Activated CD4-positive, alpha-beta T cell treated with anti-CD3 and anti-CD28 coated beads for 4 hours (primary cell): ENCODE measurements at places on chromosomes 4 and X.

DNA sequence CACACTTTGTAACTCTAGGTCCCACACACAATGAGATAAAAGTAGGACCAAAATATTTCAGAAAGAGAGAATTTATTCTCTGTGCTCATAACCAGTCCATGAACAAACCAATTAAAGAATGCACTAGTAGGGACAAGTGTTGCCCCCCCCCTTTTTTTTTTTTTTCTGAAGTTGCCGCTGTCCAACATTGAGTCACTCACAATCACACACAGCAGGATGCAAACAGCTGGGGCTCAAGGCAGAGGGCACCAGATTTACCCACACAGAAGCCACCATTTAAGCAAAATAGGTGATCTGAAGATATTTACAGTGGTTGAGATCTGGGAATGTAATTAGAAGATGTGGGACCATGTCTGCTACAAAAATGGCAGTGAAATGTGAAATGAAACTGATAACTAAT, 850.9 kb upstream of the SLIT2 start:
- DNase-seq: no peak

DNA sequence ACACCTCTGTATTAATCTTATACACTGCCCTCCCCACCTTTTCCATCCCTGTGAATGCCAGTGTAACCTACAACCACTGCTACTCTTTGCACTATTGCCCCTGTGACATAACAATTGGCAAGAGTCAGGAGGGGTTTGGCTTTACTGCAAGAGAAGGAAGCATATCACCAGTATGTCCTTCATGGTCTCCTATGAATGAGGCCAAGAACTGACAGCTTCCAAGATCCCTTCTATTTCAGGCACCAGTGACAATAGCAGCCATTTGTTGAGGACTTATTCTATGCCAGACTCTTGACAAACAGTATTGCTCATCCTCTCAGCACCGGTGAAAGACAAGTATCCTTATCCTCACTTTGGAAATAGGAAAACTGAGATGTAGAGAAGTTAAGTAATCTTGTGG, 363.9 kb downstream of the MID1IP1 start:
- DNase-seq: no peak

DNA sequence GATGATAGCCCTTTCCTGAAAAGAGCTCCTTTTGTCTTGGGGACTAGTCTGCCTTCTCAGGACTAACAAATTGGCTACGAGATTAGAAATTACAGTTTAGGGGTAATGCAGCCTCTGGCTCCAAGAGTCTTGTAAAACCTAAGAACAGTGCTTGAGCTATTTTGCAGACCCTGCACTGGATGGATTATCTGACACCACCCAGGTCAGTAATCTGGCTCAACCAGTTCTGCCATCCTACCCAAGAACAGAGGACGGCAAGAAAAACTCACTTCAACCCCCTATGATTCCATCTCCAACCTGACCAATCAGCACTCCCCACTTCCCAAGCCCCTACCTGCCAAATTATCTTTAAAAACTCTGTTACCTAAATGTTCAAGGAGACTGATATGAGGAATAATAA, 225.1 kb downstream of the FAM47A start:
- no peak for DNase-seq

- no peak for DNase-seq
Measured at GRCh38 chr4:7335344-7336066, 99.2 kb downstream of the PSAPL1 start.

- DNase-seq: no peak
Measured at GRCh38 chr4:58209551-58209950, 1099.4 kb upstream of the IGFBP7 start.

- no peak for DNase-seq
Measured at GRCh38 chr4:81314196-81314896, 99.3 kb upstream of the PRKG2 start.

- DNase-seq: no peak
Measured at GRCh38 chr4:152102436-152103000, 341.7 kb upstream of the GATB start.

DNA sequence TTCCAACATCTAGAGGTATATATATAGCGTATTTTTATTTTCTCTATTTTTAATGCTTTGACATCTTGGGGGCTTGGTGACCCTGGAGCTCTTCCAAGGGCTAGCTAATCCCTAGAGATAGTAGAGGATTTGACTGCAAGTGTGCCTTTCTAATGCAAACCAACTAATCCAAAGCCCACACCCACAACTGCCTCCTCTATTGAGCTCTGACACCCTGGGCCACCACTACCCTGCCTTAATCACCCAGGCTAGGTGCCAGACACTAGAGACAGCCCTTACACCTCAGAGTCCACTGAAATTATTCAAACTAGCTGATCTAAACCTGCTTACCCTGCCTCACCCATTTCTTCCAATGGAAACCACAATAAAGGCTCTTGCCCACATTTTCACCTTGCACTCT, 69.6 kb upstream of the ATXN3L start:
- DNase-seq: no peak

GRCh38 chr4:2858451-2859217, 15.0 kb downstream of the ADD1 start:
- no peak for DNase-seq

DNA sequence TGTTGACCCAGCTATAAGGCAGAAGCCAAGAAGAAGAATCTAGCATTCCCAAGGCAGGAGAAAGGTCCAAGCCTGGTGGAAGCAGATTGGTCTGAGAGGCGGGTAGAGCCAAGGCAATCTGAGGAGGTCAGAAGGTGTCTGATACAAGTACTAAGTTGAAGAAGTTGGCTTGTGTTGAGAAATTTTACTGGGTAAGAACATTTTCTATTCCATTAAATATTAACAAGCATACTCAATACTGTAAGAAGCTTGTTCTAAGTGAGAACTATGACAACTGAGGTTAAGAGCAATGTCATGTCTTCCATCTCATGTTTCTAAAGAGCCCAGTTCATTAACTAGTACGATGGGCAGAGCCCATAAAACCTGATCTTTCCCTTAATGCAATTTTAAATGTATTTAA, 75.0 kb downstream of the FAM13A start:
- no peak for DNase-seq

DNA sequence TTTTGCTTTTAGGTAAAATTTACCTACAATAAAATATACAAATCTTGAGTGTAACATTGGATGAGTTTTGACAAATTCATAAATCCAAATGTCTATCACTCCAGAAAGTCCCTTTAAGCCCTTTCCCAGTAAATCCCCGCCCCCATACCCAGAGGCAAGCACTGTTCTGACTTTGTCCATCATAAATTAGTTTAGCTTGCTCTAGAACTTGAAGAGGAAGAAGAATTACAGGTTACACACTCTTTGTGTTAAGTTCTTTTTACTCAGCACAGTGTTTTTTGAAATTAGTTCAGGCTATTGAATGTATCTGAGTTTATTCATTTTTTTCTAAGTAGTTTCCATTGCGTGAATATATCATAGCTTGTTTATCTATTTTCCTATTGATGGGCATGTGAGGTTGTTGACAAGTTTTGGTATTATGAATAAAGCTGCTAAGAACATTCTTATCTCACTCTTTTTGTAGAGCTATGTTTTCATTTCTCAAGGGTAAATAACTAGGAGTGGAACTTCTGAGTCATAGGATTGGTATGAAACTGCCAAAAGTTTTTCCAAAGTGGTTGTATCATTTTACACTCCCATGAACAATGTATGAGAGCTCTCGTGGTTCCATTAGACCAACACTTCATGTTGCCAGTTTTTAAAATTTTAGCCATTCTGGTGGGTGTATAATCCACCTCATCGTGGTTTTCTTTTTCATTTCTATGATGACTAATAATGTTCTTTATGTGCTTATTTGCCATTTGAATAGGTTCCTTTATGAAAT, 22.4 kb upstream of the HPSE start:
- no peak for DNase-seq

- DNase-seq: no peak
Measured at GRCh38 chr4:163180090-163180489, 13.4 kb upstream of the NAF1 start.

DNA sequence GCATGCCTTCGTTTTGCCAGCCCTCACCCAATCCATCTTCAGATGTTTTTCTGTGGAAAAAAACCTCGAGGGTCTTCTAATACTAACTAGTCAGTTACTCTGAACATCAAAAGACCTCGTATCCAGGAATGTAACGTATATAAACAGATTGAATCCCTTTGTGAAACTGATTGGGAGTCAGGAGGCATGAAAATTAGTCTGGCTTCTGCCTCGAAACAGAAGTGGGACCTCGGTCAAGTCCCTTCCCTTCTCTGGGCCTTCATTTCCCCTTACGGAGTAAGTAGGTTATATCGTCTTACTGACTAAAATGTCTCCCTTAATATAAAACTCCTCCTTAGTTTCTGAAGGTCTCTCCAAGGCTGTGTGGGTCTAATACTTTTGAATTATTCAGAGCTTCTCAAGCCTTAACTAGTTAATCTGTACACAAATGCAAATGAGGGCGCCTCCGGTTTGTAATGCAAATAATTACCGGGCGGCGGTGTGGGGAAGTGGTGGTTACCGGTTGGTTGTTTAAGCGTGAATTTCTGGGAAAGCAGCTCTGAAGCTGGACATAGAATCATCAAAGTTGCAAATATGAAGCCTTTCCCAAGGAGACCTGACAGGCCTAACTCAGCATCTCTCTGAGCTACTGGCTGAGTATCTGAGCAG, 11.4 kb upstream of the NKRF start:
- DNase-seq: no peak
